ENCODE measurements at places on chromosomes 6 and 20.

DNA sequence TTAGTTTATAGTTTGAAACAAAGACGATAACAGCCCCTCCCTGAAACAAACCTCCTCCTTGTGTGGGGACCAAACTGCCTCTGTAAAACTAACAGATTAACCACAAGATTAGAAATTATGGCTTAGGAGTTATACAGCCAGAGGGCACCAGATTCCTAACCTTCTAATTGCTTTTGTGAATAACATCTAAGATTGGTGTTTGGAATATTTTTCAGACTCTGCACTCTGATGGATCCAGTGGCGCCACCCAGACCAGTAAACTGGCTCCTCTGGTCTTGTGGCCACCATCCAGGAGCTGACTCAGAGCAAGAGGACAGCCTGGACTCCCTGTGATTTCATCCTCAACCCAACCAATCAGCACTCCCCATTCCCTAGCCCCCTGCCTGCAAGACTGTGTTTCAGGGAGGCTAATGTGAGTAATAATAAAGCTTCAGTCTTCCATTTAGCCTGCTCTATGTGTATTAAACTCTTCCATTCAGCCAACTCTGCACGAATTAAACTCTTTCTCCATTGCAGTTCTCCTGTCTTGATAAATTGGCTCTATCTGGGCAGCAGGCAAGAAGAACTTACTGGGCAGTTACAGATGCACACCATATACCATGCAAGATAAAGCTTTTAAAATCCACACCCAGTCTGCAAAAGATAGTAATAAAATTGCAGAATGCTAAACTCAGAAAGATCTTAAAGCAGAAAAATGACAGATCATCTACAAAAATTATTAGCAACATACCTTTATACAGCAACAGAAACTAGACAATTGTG, 58.5 kb upstream of the SLC22A16 start:
- DNase-seq = no peak

DNA sequence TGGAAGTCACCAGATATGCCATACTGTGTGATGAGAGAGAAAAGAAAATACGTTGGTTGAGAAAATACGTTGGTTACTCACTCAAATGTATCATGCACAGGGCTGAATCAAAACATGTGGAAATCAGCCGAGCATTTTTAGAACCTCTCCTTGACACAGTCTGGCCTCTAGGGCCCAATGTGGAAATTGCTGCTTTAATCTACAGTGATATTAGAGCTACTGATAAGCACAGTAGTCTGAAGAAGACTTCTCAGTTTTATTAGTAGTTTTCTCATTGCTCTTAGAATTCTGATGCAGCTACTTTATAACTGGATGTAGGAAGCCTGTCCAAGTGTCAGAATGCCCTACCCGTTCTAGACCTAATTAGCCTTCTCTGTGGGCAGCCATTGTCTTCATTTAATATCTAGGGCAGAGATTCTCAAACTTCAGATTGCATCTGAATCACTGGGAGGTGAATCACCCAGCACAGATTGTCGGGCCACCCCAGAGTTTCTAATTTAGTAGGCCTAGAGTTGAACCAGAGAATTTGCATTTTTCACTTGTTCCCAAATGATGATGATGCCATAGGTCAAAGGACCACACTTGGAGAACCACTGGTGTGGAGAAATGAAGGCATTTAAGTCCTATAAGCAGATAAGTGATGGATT, 229.1 kb downstream of the PLCB1 start:
- no peak for DNase-seq

GRCh38 chr6:9484091-9484490, 930.8 kb downstream of the TFAP2A start:
- no peak for DNase-seq

- no peak for DNase-seq
Measured at GRCh38 chr6:10643201-10643651, 51.2 kb downstream of the C6orf52 start.

DNA sequence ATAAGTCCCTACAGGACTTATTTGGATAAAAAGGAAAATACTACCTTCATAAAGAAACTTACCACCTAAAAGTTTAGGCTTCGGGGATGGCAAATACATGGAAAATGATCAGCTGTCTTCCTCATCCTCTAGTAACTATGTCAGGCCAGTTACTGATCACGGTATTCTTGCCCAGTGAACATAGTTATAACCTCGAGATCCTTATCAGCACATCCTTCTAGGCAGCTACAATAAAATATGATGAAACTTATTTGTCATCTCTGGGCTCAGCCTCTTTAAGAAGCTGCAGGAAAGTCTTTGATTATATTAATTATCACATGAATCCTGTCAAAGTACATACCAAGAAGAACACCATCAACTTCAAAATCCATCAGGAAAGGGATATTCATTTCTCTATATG, 41.8 kb downstream of the SF3B5 start:
- no peak for DNase-seq

DNA sequence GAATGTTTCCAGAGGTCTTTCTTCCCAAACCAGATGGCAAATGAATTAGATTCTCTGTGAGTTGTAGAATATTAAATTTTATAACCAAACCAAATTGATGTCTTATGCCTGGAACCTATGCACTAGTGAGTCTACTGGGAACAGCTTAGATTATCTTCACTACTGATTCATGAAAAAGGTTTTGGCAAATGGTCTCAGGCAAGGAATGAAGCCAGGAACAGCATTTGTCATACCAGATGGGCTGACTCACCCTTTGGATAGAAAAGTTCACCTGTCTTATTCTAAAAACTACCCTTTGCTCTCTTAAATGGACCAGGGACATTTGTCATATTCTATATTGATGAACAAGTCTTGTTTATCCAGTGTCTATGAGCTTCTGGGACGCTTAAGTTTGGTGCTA, 135.4 kb upstream of the ECI2 start:
- no peak for DNase-seq
